ENCODE measurements at places on chromosomes 2 and 18.

DNA sequence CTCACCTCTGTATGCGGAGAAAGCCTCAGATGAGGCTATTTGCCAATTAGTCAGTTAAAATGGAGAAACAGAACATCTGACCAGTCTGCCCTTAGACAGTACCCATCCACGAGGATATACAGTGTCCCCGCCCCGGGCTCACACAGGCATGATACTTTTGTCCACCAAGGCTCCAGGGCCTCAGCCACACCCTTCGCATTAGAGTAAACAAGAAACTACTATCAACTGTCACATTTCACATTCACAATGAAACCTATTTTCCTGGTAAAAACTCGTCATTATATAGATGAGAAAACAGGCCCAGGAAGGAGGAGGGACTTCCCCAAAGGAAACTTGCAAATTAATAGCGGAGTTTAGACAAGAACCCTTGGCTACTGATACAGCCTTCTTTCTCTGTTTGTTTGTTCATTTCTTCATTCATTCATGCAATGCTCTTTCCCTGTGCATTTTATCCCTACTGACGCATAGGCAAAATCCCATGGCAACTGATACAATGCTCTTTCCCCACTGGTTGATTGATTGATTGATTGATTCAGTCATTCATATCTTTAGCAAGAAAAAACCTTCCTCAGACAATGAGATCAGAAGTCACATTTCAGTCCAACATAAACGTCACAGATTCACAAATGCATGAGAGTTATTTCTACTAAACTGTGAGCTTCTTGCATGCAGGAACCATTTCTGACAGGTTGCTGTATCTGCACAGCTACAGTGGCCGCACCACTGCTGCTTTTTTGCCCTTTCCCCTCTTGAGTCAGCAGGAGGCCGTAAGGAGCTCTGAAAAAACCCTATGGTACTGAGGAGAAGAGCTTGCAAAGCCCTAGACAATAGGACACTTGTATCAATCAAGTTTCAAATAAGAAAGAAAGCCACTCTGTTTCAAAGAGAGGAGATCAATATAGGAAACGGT, 777.1 kb downstream of the RNF144A start:
- DNase-seq = no peak

- no peak for DNase-seq
Observed at GRCh38 chr2:192197357-192197756, 2.6 kb upstream of the TMEFF2 start.

DNA sequence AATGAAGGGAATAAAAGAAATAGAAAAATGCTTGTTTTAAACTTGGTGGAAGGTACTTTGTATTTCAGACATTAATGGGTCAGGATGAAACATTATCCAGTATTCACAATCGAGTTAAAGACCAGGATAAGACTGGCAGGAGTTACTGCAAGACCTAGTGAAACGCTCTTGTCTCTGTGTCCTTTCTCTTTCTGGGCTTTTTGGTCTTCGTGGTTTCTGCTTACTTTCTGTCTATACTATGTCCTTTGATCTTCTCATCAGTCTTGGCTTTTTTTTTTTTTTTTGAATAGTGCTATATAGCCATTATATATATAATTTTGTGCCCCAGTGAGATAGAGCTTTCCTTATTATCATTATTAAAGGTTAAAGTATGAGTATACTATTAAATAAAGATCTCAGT, 42.1 kb upstream of the GAREM2 start:
- DNase-seq = no peak

DNA sequence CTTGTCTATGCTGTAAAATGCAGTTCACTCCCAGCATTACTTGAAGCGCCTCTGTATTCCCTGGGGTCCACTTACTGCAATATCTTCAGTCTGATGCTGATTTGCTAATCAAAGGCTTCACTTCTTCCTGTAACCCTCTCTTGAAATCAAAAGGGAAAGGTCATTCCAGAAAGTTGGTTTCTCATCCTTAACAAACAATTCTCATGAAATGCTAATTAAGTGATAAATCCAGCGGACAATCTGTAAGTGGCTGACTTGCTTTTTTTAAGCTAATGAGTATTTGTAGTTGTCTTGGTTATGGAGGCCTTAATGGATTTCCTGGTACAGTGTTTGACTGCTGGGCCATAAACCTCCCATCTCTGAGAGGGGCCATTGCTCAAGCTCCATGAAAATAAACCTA, 499.6 kb upstream of the HS6ST1 start:
- no peak for DNase-seq

- no peak for DNase-seq
Observed at GRCh38 chr2:232541195-232541960, 1.9 kb downstream of the CHRNG start.

GRCh38 chr2:95333888-95334338, 36.8 kb downstream of the KCNIP3 start:
- no peak for DNase-seq

DNA sequence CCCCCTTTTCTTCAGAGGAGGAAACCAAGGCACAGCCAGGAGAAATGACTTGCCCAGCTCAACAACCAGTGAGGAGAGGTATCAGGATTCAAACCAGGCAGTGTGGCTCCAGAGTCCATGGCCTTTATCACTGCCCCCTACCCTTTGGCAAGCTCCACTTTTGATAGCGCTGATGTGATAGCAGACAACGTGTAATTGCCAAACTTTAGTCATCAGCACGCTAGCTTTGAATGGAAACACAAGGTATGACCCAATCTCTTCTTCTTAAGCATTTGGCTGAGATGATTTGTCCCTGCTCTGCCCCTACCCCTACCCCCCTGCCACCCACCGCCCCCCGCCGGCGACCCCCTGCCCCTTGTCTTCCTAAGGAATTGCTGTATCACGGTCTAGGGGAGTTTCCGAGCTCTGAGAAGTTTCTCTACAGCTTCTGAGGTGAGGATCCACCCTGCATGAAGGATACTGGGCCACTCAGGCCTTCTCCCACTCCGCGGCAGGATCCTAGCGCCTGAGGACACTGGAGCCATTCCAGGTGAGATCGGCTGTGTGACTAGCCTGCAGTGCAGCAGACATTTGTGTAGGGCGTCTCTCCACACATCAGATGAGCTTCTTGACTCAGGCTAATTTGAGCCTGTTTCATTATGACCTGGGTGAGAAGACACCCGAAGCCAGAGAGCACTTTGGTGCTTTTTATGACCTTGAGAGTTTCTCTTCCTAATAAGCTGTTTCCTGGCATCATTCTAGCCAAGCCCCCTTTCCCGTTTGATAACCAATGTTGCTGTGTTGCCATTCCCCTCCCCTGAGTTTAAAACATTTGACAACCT, 75.1 kb upstream of the MAP4K4 start:
- no peak for DNase-seq

GRCh38 chr18:54351186-54351585, 6.5 kb downstream of the STARD6 start:
- no peak for DNase-seq

GRCh38 chr2:206341396-206341795, 66.9 kb downstream of the ZDBF2 start:
- no peak for DNase-seq

- no peak for DNase-seq
Observed at GRCh38 chr2:152573168-152573567, 144.1 kb downstream of the PRPF40A start.

GRCh38 chr2:65729246-65729645, 296.8 kb upstream of the SPRED2 start:
- DNase-seq = no peak

DNA sequence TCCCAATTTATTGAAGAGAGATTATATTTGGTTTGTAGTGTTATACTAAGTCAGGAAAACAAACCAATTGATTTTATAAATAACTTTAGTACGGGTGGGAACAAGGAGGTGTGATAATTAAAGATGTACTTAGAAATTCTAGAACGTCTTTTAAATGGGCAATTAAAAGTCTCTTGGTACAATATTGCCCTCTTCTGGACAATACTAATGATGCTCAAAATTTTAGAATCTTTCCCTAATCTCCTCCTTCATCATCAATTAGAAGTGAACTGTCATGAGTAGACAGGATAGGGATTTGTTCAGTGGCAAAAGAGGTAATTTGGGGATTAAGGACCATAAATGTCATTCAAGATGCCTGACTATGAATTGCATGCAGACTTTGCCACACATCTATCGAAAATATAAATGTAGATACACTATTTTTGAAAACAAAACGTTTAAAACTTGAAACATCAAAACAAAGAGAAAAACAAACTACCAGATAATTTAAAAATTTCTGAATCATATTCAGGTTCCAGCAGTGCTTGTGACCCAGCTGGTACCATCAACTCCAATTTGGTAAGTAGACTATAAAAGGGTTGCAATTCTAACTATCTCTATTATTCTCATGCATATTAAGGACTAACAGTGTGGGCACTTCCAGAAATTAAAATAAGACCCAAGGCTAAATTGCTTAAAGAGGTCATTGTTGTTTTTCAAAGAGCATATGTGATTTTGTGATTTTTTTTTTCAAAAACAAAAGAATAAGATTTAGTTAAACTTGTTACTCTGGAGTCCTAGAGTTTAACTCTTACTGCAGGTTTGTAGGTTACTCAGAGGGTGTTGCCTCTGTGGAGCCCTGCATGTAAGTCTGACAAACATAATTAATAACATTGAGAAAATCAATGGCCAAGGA, 123.5 kb downstream of the LAMA3 start:
- DNase-seq = no peak

GRCh38 chr2:164589522-164589921, 31.8 kb downstream of the GRB14 start:
- DNase-seq = no peak

GRCh38 chr2:71451705-71452104, 1.7 kb upstream of the DYSF start:
- DNase-seq = no peak

DNA sequence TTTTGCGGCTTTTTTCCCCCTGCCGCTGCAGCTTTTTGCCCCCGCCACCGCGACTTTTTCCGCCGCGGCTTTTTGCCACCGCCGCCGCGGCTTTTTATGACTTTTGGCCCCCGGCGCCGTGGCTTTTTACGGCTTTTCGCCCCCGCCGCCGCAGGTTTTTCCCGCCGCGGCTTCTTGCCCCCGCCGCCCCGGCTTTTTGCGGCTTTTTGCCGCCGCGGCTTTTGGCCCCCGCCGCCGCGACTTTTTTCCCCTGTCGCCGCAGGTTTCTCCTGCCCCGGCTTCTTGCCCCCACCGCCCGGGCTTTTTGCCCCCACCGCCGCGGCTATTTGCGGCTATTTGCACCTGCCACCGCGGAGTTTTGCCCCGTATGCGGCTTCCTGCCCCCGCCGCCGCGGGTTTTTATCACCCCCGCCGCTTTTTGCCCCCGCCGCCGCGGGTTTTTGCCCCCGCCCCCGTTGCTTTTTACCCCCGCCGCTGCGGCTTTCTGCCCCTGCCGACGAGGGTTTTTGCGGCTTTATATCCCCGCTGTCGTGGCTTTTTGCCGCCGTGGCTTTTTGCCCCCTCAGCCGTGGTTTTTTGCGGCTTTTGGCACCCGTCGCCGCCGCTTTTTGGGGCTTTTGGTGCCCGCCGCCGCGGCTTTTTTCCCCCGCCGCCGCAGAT, 2750.9 kb downstream of the RPIA start:
- DNase-seq = no peak

DNA sequence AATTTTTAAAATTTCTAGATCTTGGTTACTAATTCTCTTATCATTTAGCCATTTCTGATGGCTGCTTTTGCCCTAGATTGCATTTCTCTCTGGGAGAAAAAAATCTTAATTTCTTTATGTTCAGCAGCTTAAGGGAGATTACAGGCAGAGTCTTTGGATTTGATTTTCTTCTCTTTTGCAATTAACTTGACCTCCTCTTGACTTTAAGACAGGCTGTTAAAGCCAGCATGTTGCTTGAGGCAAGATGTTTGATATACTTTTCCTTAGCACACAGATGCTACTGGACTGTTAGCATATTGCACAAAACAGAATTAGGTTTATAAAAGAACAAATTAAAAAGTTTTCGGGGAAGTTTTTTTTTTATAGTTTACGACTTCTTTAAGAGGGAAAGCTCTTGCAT, 50.0 kb downstream of the XRCC5 start:
- DNase-seq = no peak

DNA sequence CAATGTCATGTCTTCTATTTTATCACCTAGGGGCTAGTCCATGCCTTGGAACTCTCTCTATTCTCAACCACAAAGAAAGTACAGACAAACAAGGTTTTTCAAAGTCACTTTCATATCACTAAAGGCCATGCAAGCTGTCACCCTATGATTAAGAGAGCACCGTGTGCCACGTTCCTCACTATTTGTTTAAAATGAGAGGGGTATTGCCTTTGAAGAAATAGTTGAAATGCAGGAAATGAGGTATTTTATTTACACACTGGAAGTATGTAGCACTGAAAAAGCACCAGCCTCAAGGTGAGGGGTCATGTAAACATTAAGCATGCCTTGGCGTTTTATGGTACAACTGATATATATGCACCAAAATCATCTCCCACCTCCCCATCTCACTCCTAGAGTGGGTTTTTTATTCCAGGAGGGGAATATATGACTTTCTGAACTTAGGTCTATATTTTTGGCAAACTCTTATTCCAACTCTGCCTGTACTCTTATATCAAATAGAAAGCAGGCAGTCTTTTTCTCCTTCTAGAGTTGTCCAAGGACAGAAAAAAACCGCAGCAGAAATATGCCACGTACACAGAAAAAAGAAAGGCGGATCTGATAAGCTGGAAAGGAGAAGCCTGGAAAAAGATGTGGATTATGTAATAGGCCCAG, 53.5 kb downstream of the VSNL1 start:
- no peak for DNase-seq

- no peak for DNase-seq
Observed at GRCh38 chr18:29512203-29512602, 1335.3 kb upstream of the CDH2 start.

DNA sequence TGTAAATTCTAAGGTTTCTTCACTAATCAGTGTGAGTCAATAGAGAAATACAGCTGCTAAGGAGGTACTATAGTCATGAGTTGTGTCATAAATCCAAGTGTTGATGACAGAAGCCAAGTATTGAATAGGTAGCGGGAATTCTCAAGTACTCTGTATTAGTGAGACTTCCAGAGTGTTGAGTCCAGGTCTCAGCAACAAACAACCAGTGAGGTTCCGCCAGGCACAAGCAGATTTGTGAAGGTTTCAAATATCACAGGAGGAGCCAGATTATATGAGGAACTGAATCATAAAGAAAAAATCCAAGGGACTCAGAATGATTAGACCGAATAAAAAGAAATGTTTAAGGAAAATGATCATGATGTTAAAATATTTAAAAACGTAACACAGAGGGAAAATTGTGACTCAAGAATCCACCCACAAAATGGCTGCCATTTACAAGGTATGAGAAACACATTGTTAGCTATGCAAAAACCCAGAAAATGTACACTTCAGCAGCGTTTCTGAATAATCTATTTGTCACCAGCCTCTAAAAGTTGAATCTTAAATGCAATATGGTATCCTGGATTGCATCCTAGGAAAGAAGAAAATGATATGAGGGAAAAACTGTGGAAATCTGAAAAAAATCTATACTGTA, 27.3 kb upstream of the EVA1A start:
- DNase-seq = no peak

GRCh38 chr2:8722986-8723385, 41.1 kb downstream of the ID2 start:
- DNase-seq = no peak

GRCh38 chr2:64823794-64824193, 165.4 kb upstream of the SLC1A4 start:
- DNase-seq = no peak

DNA sequence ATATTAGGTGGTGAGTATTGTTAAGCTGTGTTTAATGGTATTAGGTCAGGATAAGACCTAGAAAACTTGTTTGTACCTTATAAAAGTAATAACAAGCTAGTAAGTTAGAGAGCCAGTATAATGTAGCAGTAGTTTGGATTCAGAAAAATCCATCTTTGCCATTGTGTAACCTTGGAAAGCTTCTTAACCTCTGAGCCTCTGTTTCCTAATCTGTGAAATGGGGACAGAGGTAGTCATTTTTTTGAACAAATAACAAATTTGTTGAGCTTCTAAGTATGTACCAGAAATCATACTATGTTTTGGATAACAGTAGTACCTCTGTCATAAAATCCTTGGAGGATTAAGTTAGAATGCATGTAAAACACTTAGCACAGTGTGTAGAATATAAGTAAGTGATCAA, 12.5 kb downstream of the GLS start:
- no peak for DNase-seq

Measured in hindlimb muscle (tissue), 1 donor.